WTC11 (cell line): ENCODE measurements at places on chromosomes 7 and 10. TPM values are rescaled to one million over a fixed set of nuclear protein-coding genes. Genes with fewer than 3 reads are reported as not detected.
A peak's percentile ranks its signal among the peaks of the same experiment; 100 is the strongest.

Gene ZCCHC24
- 6.0 to 7.7 TPM (median 6.2 TPM) in 3 replicates for total RNA-seq

Gene SGMS1
- total RNA-seq = 12.4 to 14.0 TPM (median 13.2 TPM) in 3 replicates

Gene TMEM26
- total RNA-seq = 1.4 to 1.6 TPM (median 1.6 TPM) in 3 replicates

Gene GDF2
- total RNA-seq = not detected in 3 replicates

Gene CUZD1
- total RNA-seq = 3.5 to 4.4 TPM (median 3.8 TPM) in 3 replicates

Gene DGKI
- total RNA-seq = 0.30 to 0.79 TPM (median 0.46 TPM) in 3 replicates

Gene HOXA5
- 0.14 TPM in 1 of 3 replicates, not detected in the others for total RNA-seq

Gene NPFFR1
- total RNA-seq = 0.04 to 0.05 TPM in 2 of 3 replicates, not detected in the other

Gene TDRD1
- total RNA-seq = 0.57 to 0.70 TPM (median 0.69 TPM) in 3 replicates

Gene OLAH
- total RNA-seq = not detected in 3 replicates

- DNase-seq = no peak
Observed at GRCh38 chr10:103044942-103045489, 126.9 kb downstream of the CNNM2 start.

DNA sequence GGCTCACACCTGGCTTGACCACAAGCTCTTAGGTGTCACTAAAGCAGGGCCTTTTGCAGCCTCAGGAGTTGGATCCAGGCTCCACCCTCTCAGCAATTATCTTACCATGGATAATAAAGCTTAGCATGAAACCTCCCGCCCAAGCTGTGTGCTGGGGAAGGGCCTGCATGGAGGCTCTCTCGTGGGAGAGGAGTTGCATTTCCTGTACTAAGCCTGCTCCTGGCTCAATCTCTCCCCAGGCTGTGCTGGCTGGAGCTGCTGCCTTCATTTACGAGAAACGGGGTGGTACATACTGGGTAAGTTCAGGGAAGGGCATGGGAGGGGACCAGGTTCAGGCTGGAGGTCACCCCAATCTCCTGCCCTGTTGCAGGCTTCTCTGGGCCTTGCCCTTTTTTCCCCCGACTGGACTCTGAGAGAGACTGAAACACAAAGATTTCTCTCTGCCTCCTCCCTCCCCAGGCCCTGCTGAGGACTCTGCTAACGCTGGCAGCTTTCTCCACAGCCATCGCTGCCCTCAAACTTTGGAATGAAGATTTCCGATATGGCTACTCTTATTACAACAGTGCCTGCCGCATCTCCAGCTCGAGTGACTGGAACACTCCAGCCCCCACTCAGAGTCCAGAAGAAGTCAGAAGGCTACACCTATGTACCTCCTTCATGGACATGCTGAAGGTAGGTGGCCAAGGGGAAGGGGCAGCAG, 2.7 kb downstream of the TMEM176A start:
- no peak for DNase-seq

DNA sequence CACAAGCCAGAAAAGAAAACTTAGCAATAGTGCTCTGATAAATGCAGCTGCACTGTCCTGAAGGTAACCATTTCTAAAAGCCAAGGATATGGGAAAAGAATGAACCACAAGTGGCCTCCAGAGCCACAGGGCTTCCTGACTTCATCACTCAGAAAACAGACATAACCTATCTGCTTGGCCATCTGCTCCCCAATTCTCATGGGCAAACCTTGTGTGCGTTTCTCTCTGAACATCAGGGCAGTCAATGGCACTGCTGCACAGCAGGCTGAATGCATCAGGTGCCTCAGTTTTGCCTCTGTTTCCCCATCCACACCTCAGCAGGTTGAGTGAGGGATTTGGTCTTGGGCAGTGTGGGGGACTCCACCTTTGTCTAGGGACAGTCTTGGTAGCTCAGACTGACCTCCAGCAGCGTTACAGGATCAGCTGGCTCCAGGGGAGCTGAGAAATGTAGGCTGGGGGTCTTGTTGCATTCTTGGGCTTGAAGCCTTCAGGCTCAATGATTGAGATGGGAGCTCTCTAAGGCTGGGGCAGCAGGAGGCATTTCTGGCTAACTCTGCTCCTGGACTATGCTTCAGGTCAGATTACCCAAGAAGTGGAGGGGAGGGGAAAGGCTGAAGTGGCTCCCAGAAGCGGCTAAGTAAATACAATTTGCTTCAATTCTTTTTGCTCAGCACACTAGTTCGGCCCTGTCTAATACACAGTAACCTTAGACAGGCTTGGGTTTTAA, 23.6 kb upstream of the PDLIM1 start:
- no peak for DNase-seq

DNA sequence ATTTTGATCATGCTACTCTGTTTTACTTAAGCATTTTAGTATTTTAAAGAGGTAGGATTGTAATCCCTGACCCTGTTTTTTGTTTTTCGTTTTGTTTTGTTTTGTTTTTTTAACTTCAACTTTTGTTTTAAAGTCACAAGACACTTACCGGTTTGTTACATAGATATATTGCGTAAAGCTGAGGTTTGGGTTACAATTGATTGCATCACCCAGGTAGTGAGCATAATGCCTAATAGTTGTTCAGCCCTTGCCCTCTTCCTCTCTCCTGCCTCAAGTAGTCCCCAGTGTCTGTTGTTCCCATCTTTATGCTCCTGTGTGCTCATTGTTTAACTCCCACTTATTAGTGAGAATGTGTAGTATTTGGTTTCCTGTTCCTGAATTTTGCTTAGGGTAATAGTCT, 93.1 kb upstream of the TEX47 start:
- DNase-seq = no peak

DNA sequence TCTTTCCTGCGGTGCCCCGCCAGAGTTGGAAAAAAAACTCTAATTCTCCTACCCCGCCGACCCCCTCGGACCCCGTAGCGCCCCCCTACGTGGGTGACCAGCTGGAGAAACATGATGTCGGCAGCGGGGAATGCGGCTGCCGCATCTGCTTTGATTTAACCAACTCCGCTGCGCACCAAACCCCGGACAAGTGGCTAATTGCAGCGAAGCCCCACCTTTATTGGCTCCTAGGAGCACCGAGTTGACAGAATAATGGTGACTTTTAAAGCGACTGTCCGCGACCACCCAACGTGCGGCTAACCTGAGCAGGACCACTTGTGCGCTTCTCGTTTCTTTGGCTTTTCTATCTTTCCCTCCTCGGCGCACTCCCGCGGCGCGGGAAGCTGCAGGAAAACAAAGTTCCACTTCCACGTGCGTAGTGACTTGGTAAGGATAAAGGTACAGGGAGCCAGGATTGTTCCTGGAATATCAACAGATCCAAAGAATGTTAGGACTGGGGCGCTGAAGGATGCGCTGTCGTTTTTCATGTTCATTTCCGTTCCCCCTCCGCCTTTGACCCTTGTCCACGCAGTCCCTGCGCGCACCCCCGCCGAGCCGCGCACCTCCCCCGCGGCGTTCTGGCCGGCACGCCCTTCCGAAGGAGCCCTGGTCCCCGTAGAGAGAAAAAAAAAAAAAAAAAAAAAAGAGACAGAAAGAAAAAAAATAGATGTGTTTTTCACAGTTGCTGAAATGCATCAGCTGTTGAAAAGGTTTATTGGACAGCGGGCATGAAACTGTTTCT, 1.4 kb downstream of the WNT16 start:
- DNase-seq = peak; percentile 38

- DNase-seq = no peak
Observed at GRCh38 chr10:79125092-79125491, 56.3 kb downstream of the ZMIZ1 start.

DNA sequence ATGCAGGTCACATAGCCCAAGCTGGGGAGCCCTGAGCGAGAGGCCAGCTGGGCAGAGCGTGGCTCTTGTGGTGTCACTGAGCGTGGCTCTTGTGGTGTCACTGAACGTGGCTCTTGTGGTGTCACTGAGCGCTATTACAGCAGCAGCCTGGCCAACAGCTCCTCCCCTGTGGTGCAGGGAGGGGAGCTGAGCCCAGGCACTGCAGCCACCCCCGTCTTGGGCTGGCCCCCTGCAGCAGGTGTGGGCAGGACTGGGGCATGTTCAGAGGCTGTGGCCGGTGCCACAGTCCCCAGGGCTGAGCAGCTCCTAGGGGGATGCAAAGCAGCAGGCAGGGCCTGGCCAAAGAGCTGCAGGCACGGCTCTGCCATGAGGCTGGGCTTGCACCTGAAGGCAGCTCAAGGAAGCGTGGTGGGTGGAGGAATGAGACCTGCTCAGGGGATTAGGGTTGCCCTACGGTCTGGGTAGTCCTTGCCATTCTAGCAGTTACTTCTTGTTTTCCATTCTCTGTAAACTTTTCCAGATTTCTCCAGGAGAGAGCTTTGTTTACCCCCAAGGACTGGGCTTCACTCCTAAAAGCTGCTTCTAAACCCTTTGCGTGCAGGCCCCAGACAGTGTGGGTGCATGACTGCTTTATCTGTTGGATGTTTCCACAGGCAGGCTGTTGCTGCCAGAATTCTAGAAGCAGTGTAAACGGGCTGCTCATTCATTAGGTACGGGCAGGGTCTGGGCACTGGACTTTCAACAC, 29.2 kb downstream of the ZNF783 start:
- DNase-seq = no peak

- DNase-seq = no peak
Observed at GRCh38 chr10:63376560-63377304, 89.0 kb downstream of the JMJD1C start.

DNA sequence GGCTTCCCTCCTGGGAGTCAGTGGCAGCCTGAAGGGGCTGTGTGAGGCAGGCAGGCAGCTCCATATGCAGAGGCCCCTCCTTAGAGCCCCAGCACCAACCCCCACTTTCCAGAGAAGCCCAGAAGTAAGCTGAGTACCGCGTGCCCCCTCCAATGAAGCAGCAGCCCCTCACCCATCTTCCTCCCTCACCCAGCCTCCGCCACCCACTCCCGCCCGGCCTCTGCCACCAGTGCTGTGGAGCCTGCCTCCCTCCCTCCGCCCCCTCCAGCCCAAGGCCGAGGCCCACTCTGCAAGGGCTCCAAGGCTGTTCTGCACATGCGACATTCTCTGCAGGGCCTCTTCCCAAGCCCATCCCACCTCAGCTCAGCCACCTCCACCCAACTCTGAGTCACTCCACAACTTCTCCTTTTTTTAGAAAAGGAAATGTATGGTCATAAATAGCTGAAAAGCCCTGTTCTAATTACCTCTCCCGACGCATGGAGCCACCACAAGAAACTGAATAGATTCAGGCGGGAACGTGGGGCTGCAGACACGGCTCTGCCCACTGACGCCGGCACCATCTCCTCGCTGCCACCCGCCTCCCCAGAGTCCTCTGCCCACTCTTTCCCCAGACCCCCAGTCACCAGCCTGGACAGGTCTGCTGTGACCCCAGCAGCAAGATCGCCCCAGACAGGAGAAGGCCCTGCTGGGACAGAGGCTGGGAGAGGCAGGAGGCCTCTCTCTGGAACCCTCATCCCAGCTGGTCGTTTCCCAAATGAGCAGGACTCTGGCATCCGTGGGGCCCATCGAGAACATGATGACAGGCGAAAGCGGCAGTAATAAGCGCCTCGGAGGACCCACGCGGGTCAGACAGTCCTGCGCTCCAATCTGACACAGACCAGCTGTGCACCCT, 213.9 kb downstream of the MAD1L1 start:
- no peak for DNase-seq

DNA sequence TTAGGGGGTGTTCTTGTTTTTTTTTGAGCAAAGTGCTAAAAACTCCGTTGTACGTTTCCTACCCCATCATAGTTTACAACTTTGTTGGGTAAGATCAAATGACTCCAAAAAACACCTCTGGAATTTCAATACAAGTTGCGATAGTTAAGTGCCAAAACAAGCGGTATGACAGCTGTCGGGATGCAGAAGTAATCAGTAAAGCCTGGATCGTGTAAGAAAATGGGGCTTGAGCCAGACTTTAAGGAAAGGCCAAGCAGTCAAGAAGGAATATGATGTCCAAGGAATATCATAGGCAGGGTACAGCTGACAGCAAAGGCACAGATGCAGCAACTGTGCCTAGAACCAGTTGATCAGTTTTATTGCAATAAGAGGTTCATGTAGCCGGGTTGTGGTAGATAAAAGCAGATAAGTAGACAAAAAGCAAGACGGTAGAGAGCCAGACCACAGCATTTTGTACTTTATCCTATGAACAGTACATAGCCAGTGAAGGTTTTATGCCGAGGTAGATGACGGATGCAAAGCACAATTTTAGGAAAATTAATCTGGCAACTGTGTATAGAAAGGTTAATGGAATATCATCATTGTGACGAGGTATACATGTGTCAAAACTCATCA, 45.5 kb downstream of the UBE2H start:
- DNase-seq = no peak

GRCh38 chr7:136342251-136342650, 365.1 kb upstream of the MTPN start:
- no peak for DNase-seq

- no peak for DNase-seq
Observed at GRCh38 chr7:133118261-133118660, 36.4 kb upstream of the CHCHD3 start.

GRCh38 chr7:135117096-135117495, 30.8 kb upstream of the TMEM140 start:
- no peak for DNase-seq

- no peak for DNase-seq
Observed at GRCh38 chr7:24827589-24827988, 70.3 kb upstream of the GSDME start.

GRCh38 chr10:122459561-122460273, 1.6 kb upstream of the HTRA1 start:
- no peak for DNase-seq

DNA sequence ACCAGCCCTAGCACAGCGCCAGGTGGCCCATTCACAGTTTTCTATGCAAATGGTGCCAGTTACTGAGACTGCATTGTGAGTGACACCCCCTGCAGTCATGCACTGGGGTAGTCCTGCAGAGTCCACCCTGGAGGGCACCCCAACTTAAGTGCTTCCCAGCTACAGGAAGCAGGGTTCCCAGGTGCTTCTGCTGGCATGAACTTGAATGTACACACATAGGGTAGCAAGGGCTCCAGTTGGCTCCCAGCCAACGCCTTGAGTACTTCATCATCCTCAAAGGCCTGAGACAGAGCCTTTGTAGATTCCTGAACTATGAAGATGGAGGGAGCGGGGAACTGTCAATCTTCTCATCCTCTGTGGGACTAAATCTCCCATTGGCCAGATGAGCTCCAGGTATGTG, 11.5 kb upstream of the NPFFR1 start:
- DNase-seq = no peak

DNA sequence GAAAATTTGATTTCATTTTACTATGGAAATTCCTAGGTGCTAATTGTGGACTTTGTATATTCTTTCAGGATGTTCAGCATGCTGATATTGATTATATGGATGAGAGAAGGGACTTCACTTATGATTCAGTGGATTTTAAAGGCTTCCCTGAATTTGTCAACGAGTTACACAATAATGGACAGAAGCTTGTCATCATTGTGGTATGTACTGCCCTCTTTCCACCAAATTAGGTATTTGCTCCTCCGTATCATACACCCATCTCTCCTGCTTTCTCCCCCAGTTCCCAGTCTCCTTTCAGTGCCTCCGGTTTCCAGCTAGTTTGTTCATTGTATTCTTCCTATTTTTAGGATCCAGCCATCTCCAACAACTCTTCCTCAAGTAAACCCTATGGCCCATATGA, 34.6 kb downstream of the MGAM start:
- DNase-seq = no peak

DNA sequence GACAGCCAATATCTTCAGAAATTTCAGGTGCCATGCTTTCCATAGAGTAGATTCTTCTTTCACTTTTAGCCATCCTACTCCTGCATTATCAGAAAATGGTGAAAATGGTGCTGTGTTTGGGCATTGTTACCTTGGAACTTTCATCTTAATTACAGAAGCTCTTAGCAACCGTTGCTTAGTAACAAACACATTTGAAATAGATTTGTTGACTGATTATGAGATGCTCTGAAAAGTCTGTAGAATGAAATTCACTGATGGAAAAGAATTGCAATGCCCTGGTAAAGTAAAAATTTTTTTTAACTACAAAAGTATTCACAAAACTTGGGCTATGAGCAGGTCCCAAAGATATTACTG, 249.3 kb upstream of the NEBL start:
- no peak for DNase-seq
